ENCODE measurements at places on chromosomes 16 and 17.

DNA sequence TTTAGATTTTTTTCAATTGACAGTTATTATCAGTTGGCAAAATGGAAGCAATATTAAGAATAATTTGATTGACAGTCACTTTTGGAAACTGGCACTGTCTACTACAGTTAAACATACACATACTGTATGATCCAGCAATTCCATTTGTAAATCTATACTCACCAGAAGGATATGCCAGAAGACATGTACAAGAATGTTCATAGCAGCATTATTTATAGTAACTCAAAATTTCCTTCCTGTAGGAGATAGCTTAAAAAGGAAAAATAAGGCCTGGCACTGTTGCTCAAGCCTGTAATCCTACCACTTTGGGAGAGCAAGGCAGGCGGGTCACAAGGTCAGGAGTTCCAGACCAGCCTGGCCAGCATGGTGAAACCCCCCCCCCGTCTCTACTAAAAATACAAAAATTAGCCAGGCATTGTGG, 89.3 kb downstream of the VMP1 start:
- DNase-seq, result no peak

DNA sequence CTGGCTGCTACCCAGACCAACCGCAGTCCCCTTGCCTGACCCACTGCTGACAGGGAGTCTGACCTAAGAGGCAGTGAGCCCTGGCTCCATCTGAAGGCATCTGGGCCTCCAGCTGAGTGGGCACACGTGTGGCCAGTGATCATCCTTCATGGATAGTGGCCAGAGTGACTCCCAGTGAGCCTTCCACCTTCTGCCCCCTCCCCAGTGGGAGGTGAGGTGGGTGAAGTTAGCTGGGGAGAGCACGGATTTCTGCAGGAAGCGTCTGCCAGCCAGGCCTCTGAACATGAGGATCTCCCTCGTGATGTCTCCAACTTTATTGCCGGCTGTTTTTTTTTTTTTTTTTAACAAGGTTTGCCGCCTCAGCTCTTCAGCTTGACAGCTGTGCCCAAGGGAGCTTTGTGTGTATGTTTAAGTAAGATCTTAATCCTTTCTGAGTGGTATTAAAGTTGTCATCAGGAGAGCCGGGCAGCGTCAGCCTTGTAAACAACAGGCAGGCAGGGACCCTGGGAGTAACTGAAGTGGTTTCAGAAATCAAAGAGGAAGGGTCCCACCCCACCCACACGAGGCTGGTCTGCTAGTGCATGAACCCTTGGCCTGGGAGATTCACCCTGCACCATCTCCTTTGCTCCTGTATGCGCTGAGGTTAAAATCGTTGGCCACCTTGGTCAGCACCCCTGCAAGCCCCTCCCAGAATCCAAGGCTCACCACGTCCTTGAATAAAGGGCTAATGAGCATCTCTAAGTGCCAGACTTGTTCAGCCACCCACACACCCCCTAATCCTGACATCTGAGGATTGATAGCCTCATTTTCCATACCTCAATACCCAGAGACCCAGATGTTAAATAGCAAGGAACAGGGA, 33.3 kb downstream of the RHBDL3 start:
- DNase-seq, result no peak

DNA sequence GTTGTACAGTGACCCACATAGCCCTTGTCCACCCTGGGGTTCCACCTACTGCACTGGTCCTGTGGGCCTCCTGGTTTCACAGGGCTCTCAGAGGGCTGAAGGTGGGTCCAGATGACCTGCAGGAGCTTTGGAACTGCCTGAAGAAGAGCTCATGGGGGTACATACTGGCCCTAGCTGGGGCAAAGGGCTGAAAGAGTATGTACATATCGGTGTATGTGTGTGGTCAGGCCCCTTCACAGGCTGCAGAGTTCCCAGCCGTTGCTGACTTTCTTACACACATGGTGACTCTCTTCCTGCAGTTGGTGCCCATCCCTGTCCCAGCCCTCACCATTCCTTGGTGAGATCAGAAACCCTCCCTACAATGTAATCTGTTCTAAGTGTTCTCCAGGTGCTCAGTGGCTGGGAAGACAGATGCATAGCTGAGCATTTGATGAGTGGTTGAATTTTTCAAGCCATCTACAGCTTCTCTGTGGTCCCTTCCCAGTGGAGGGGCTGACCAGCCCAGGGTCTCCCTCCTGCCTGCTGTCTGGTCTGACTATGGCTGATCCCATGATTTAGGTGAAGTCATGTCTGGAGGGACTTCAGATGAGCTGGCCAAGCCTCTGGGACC, 2.4 kb upstream of the NFATC3 start:
- DNase-seq, result no peak

- no peak for DNase-seq
Observed at GRCh38 chr16:21033264-21033663, 117.4 kb downstream of the DNAH3 start.

GRCh38 chr17:82678265-82678891, 20.1 kb downstream of the RAB40B start:
- no peak for DNase-seq

DNA sequence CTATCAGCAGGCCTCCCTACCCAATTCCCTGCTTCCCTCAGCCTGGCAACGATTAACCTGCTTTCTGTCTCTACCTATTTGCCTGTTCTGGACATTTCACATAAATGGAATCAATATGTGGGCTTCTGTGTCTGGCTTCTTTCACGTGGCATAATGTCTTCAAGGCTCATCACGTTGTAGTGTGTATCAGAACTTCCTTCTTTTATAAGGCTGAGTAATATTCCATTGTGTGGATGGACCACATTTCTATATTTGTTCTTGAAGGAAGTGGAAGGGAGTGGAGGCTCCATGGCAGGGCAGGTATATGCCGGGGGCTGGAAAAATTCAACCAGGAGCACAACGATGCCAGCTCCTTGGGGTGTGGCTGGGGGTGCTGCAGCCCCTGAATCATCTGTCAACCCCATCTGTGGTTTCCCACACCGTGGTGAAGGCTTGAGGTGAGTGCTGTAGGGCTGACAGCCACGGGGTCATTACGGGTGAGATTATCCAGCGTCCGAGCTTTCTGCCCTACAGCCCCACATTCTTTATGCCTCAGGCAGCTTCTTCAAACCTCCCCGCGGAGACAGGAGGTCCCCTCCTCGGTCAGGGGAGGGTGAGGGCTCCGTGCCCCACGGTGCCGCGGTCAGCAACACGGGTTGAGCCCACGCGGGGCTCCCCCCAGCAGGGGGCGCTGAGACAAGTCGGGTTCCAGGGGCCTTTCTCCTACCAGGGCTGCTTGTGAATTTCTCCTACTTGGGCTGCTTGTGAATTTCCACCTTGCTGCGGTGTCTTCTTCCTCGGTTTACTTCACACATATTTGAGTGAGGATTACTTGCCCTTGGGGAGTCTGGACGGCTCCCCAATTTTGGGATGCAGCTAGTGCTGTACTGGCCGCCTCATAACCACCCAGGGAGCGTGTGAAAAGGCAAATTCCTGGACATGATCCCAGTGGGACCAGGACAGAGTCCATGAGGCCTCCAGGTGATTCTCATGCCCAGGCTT, 18.3 kb upstream of the WFIKKN2 start:
- peak; percentile 55 for DNase-seq

- no peak for DNase-seq
Observed at GRCh38 chr17:52389632-52390031, 231.1 kb upstream of the CA10 start.

DNA sequence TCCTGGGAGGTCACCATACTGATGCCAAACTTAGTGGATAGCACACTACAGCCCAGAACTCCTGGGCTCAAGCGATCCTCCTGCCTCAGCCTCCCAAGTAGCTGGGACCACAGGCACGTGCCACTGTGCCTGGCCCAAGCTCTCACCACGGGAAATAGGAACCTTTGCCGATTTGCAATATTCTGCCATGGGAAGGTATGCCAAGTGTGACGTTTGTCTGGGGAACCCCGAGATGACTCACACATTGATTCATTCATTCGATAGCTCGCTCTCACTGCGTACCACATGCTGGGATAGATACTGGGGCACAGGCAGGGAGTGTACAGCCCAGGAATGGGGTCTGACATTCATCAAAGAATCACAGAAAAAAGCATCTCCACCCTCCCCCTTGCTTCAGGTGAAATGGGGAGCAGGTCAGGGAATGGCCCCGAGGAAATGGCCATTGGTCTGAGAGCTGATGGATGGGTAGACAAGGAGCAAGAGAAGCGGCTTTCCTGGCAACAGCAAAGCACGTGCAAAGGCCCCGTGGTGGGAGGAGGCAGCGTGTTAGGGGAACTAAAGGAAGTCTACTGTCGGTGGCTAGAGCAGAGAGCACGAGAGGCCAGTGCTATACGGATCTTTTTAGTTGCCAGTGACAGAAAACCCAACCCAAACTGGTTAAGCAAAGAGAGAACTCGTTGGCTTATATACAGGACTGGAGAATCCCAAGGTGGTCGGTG, 44.1 kb downstream of the DNAH17 start:
- no peak for DNase-seq

DNA sequence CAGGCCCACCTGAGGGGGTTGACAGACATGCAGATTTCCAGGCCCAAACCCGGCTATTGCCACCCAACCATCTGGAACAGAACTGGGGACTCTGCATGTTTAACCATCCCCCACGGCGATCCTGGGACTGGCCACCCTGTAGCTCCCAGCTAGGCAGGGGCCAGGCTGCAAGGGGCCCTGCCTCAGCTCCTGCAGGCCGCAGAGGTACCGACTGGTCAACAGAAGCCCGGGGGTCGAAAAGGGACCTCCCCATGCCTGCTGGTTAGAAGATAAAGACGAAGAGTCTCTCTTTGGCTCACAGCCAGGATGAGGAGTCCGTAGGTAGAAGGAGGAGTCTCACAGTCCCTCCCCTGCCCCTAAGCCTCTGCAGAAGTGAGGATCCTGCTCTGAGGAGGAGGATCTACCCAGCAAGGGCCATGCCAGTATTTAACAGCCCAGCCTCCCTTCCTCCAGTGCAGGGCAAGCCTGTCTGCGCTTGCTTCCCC, 223.4 kb upstream of the TNRC6C start:
- DNase-seq, result no peak

GRCh38 chr16:18969855-18970240, 13.9 kb upstream of the TMC7 start:
- DNase-seq, result no peak

DNA sequence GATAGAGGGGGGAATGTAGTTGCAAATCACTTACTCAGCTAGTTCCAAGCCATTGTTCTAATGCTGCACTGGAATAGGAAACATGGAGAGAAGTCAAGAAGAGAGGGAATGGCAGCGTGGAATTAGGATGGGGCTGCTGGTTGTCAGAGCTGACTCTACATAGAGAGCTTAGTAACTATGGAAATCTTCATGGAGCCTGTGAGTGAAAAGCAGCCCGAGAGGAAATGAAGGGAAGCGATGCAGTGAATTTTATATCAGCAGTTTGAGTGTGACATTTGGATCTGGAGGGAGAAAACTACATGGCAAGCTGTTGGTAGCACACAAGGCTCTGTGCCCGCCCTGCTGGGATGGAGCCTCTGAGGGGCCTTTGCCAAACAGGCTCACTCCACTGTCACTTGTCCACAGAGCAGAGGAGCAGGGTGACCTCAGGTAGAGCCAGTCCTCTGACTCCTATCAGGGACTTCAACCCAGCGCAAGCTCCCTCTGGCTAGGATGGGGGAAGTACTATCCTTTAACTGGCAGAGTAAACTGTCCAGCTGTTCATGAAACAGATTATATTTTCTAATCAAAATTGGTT, 27.9 kb upstream of the PMFBP1 start:
- DNase-seq, result no peak

GRCh38 chr16:65054457-65054856, 67.4 kb downstream of the CDH11 start:
- no peak for DNase-seq

DNA sequence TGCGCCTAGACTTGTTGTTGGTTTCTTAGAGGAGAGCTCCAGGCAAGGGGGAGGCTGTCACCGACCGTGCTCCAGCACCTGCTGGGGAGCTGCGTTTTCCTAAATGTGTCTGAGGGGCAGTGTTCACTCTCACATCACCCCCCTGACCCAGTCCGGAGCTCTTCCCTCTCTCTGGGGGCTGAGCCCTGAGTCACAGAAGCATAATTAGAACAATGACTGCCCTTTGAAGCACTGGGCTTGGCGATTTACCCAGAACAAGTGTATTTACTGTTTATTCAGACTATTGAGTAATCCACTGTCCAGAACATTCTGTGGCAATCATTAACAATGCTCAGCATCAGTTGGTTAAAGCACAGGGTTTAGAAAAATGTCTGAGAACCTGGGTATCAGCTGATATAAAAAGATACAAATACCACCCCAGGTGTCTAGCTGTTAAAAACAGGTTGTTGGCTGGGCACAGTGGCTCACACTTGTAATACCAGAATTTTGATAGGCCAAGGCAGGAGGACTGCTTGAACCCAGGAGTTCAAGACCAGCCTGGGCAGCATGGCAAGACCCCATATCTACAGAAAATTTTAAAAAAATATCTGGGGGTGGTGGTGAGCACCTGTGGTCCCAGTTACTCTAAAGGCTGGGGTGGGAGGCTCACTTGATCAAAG, 8.1 kb downstream of the CES4A start:
- no peak for DNase-seq

DNA sequence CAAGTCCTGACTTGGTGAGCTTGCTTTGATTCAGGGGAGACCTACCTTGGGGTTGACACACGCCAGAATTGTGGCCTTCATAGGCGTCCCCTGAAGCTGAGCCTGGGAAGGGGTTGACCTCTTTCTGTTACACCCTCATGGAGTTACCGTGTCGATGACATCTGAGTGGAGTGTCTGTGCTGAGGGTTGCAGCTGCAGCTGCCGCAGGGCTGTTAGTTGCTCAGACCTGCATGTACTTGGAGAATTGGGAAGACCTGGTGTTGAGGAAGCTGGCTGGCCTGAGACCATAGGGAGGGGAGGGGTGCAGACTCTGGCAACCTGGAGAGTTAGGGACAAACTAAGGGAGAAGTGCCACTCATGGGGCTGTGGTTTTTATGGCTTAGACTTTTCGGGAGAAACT, 9.6 kb downstream of the GSE1 start:
- DNase-seq, result no peak

- DNase-seq, result no peak
Observed at GRCh38 chr17:65807361-65807760, 245.9 kb upstream of the AXIN2 start.

GRCh38 chr17:17792551-17793377, 44.0 kb downstream of the SREBF1 start:
- DNase-seq, result peak; percentile 46

DNA sequence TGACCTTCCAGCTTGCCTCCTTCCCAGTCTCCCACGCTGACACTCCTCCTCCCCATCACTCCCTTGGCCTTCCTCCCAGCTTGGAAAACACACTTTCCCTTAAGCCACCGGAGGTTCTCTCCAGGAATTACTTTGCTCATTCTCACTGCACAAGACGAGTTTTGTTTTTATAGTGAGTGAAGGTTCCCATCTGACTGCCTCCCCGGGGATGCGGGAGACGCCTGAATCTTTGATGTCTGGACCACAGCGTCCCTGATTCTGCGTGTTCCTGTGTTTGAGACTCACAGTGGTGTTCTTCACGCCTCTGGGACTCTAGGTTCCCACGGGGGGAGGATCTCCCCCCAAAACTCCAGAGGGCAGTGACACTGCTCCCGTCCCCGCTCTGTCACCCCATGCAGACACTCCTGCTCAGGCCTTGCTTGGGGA, 2.0 kb downstream of the DNAI2 start:
- no peak for DNase-seq

DNA sequence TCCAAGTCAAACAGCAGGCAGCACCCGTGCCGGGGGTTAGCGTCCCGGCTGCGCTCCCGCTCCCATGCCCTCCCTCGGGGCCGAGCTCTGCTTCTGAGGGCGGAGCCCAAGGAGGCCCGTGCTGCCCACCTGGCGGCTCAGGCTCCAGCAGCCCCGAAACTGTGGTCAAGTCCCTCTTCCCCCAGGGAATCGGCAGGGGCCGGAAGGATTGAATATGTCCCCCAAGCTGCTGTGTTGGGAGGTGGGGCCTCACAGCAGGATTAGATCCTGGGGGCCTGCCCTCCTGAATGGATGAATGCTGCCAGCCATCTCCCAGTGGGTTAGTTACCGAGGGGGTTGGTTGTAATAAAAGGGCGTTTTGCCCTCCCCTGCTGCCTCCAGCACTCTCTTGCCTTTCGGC, 33.9 kb downstream of the MAP2K3 start:
- DNase-seq, result no peak

All from stimulated activated CD4-positive, alpha-beta T cell treated with anti-CD3 and anti-CD28 coated beads, TNF-alpha, amount 100 ng/mL, for 24 hours (primary cell).